ENCODE measurements at places on chromosomes 12 and 14. TPM values are rescaled to one million over a fixed set of nuclear protein-coding genes. Genes with fewer than 3 reads are reported as not detected.

ERGIC2 gene
- 16.5 TPM for polyA plus RNA-seq

ACSM4 gene
- not detected for polyA plus RNA-seq

RHOJ gene
- 0.31 TPM for polyA plus RNA-seq

DCAF5 gene
- polyA plus RNA-seq = 41.0 TPM

EML1 gene
- polyA plus RNA-seq = 11.1 TPM

TMTC1 gene
- 8.5 TPM for polyA plus RNA-seq

GPR132 gene
- 0.28 TPM for polyA plus RNA-seq

SLC6A12 gene
- 0.63 TPM for polyA plus RNA-seq

PTHLH gene
- 0.32 TPM for polyA plus RNA-seq

MYO1H gene
- 0.03 TPM for polyA plus RNA-seq

RTN1 gene
- polyA plus RNA-seq = 4.2 TPM

ESPL1 gene
- 49.6 TPM for polyA plus RNA-seq

WSCD2 gene
- 0.99 TPM for polyA plus RNA-seq

RAD9B gene
- polyA plus RNA-seq = 0.03 TPM

LMNTD1 gene
- polyA plus RNA-seq = not detected

POTEG gene
- not detected for polyA plus RNA-seq

TMTC2 gene
- 2.3 TPM for polyA plus RNA-seq

SDSL gene
- polyA plus RNA-seq = 1.7 TPM

ST8SIA1 gene
- polyA plus RNA-seq = 1.6 TPM

ERP27 gene
- not detected for polyA plus RNA-seq

CCDC196 gene
- polyA plus RNA-seq = not detected

CFAP54 gene
- polyA plus RNA-seq = 0.33 TPM

GPR84 gene
- 0.09 TPM for polyA plus RNA-seq

AICDA gene
- polyA plus RNA-seq = not detected

MON2 gene
- 3.7 TPM for polyA plus RNA-seq

SSTR1 gene
- 0.82 TPM for polyA plus RNA-seq

UNC119B gene
- polyA plus RNA-seq = 40.6 TPM

TARBP2 gene
- polyA plus RNA-seq = 135 TPM

PRB2 gene
- polyA plus RNA-seq = not detected

CD163L1 gene
- polyA plus RNA-seq = 0.03 TPM

PTPN6 gene
- 16.3 TPM for polyA plus RNA-seq

ADCY6 gene
- 19.7 TPM for polyA plus RNA-seq

IAPP gene
- polyA plus RNA-seq = not detected

BATF gene
- polyA plus RNA-seq = 0.20 TPM

NRL gene
- polyA plus RNA-seq = 2.2 TPM

TMEM119 gene
- polyA plus RNA-seq = 0.35 TPM

HPD gene
- 0.28 TPM for polyA plus RNA-seq

CLECL1 gene
- polyA plus RNA-seq = not detected
